ENCODE measurements at places on chromosomes 3 and 15. TPM values are rescaled to one million over a fixed set of nuclear protein-coding genes. Genes with fewer than 3 reads are reported as not detected.

- no peak for DNase-seq
Measured at GRCh38 chr15:66364944-66365528, 8.6 kb upstream of the TIPIN start.

The PRR20G gene
- total RNA-seq = not detected

The MINAR1 gene
- total RNA-seq = 0.32 TPM

DNA sequence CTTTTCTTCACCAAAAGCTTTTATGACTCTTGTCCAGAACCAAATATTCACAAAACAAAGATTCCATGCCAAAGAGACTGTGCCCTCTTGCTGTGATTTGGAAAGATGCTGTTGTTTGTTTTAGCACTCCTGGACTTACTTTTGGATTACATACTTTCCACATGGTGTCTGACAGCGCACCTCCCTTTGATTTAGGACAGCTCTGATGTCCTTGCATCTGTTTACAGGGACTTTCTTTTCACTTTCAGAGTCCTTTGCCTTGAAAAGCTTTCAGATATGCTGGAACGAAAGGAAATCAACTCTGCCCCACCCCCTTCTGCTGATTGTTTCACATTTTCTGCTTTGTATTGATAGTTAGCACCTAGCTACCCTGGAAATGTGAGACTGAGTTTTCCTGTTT is 133.0 kb upstream of the NR2E3 start:
- DNase-seq = no peak

DNA sequence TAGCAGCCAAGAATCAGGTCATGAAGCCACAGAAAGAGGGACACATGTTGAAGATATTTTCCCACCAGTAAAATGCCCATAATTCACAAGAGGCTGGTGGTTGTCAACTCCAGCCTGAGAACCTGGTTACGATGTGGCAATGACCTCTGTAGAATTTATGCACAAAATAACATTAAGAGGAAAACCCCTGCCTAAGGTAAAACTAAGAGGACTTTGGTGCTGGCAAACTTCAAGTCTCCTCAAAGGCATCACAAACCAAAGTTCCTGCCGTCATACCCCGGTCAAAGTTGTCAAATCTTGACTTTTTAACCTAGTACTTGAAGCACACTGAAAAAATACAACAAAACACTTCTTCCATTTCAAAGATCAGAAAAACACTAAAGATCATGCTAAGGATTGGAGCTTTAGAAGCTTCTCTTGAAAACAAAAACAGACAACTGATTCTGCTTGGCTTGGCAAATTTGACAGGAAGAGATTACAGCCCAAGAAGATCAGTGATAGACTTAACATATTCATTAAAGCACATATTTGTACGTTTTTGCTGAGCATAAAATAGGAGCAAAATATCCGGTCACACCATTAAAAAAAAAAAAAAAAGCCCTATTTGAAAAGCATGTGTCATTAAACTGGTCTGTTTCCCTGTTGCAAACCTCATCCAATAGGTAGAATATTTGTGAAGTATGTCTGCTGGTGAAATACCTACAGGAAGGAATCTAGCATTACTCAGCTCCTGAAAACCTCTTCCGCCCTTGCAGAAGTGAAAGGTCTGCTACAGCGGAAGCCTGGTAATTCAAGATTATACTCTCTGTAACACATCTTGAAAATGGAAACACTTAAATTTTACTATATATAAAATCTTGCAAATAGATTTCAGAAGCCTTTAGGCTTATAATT is 22.8 kb downstream of the EIF4E3 start:
- peak; percentile 70 for DNase-seq

DNA sequence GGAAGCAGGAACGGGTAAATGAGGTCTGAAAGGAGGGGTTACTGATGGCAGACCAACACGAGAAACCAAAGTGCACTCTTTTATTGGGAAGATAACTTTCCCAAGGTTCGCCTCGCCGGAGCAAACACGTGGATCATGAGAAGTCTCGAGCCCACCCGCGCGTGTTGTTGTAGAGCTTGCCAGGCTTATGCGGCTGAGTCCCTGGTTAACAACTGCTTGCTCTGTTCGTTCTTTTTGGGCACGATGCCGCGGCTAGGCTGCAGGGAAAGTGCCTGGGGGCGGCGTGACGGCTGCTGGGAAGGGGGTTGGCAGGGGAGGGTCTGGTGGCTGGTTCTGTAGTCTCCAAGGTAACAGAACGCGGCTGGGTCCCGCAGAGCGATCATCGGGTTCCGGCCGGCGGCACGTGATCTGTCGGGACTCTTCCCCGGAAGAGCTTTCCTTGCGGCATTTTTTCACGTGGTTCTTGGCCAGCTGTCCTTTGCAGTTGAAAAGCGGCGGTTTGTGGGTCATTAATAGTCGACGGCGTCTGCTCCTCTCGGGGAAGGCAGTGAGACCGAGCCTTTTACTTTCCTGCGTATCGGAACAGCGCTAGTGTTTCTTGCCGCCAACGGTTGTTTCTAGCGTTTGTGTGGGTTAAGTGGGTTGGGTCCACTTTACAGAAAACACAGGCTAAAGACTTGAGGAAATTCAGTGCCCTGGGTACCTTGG is 1.5 kb downstream of the MGA start:
- peak; percentile 74 for DNase-seq

The GOLGA8T gene
- total RNA-seq = not detected

GRCh38 chr15:68157074-68157473 is 48.1 kb downstream of the CALML4 start:
- no peak for DNase-seq

- no peak for DNase-seq
Measured at GRCh38 chr3:188236271-188236670, 82.3 kb downstream of the LPP start.

GRCh38 chr3:54901906-54902685 is 25.8 kb downstream of the LRTM1 start:
- DNase-seq = no peak

- no peak for DNase-seq
Measured at GRCh38 chr15:63600001-63600615, 2.9 kb downstream of the FBXL22 start.

DNA sequence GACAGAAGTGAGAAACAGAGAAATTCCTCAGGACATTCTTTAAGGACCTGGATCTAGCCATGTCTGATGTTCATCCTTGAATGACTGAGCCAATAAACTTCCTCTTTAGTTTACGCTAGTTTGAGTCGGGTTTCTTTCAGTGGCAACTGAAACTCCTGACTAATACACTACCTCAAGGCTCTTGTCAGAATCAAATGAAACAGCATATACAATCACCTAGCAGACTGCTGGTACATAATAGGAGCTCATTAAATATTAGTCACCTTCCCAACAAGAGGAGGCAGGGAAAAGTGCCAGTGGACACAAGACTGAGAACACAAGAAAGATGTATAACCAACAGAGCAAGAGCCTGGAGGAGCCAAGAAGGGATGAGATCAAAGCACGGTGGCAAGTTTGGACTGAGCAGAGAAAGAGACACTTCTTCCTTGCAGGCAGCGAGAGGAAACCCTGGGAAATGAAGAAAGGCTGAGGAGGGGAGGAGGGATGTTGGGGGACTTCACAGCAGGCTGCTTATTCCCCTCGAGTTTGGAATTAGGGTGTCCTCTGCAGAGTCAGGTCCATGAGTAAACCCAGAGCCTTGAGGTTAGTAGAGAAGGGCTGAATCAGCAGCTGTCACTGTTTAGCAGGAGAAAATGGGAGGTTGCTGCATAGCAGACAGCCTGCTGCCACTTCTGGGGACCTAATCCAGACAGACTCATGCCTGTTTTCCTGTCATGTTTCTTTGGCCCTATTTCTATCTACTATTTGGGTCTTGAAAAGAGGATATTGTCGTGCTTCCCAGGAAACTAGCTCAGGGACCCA is 73.3 kb downstream of the MRPL46 start:
- DNase-seq = no peak

- DNase-seq = no peak
Measured at GRCh38 chr3:81152156-81152555, 609.3 kb downstream of the GBE1 start.

DNA sequence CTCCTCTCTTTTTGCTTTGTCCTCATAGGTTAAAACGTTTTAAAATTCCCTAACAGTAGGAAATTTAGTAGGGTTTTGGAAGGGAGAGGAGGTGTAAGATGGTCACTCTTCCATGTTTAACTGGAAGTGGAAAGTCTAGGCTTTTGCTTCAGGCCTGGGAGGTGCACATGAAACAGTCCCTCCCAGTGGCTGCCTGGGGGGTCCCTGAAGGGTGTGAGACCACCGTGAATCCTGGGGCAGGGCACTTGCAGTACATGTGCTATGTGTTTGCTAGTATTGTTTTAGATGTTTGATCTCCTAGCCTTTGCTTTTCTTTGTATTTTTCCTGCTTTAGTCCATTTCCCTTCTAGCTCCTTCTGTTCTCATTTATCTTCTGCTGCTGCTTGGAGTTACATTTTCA is 178.5 kb downstream of the THSD4 start:
- no peak for DNase-seq

- DNase-seq = no peak
Measured at GRCh38 chr3:192802957-192803899, 75.9 kb upstream of the FGF12 start.

The ASB14 gene
- total RNA-seq = not detected

- no peak for DNase-seq
Measured at GRCh38 chr15:93250209-93250608, 161.2 kb upstream of the RGMA start.

The CSPG4 gene
- total RNA-seq = not detected

GRCh38 chr3:30085486-30085885 is 520.9 kb upstream of the TGFBR2 start:
- no peak for DNase-seq

GRCh38 chr3:64490180-64490724 is 197.5 kb downstream of the ADAMTS9 start:
- no peak for DNase-seq

Measured in CD4-positive, alpha-beta memory T cell (primary cell).